NCI-H146 (cell line): ENCODE measurements at places on chromosomes 11 and 22.

GRCh38 chr11:104529213-104529612, 365.3 kb upstream of the PDGFD start:
- no peak for DNase-seq

DNA sequence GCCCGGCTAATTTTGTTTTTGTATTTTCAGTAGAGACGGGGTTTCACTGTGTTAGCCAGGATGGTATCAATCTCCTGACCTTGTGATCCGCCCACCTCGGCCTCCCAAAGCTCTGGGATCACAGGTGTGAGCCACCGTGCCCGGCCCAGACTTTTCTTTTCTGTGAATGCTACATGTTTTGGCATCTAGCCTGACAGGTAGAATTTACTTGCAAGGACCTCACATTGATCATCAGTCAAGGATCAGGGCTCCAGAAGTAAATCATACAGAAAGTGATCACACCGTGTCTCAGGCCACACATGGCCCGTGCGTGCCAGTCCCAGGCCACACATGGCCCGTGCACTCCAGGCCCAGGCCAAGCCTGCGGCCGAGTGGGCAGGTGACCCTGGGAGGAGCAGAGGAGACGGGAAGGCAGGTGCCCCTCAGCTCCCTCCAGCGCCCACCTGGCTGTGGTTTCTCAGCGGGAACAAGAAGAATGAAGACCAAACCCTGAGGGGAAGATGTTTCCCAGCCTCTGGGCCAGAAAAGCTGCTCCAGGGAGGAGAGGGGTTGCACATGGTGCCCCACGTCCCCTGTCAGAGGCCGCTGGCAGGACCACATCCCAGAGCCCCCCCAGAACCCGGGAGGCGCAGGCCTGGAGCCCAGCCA, 76.2 kb downstream of the BRD1 start:
- no peak for DNase-seq

- no peak for DNase-seq
These were observed 3.6 kb upstream of the APOBEC3A start for GRCh38 chr22:38953577-38954413.

GRCh38 chr11:8099291-8099899, 18.4 kb downstream of the TUB start:
- DNase-seq, result peak; percentile 48

DNA sequence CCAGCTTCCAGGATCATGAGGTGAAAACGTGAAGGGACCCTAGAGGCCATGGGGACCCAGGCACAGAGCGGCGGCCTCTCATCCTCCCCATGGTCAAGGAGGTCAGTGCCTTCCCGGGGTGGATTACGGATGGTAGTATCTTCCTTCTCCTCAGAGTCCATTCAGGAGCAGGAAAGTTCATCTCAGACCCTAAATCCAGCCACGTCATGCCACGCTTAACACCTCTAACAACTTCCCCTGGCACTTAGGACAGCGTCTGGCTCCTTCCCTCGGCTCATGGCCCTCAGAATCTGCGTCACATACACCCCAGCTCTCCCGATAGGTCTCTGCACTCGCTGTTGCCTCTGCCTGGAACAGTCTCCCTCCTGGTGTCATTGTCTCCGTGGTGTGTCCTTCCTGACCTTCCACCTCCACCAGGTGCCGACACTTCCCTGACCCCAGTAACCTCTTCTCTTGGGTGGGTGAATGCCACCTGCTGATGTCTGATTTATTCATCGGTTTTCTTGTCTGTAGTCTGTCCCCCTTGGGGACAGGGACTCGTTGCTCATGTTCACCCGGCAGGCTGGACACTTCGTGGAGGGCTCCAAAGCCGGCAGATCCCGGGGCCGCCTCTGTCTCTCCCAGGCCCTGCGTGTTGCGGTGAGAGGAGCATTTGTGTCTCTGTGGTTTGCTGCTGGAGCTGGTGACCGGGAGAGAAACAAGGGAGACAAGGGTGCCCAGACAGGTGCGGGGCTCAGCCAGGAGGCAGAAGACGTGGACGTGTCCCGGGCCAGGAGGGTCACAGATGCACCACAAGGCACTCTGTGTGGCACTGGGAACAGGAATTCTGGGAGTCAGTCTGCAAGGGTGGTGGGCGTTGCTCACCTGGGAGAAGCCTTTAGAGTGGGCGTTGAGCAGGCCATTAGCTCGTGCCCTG, 1.4 kb downstream of the MYEOV start:
- no peak for DNase-seq

- no peak for DNase-seq
These were observed 119.7 kb downstream of the ETS1 start for GRCh38 chr11:128467610-128468041.
